HCT116 (cell line): ENCODE measurements at places on chromosomes 6 and 20. TPM values are rescaled to one million over a fixed set of nuclear protein-coding genes. Genes with fewer than 3 reads are reported as not detected.

DNA sequence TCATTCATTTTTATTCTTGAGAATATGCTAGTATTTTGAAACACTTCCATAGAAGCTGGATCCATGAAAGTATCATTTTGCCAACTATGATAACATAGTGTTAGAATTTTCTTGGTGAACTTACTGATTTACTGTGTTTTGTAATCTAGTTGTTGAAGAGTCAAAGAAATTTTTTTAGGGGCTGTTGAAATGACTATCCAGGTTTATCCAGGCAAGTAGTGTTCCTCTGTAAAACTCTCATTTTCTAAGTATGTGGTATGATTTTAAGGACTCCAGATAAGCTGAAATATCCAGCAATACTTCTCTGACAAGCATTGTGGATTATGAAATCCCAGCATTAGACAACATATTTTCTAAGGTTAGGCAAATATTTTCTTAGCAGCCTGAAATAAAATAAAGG lies 95.9 kb downstream of the GRIK2 start:
- no peak for DNase-seq

- no peak for DNase-seq
These were observed 54.7 kb upstream of the SAYSD1 start for GRCh38 chr6:39169448-39170344.

DNA sequence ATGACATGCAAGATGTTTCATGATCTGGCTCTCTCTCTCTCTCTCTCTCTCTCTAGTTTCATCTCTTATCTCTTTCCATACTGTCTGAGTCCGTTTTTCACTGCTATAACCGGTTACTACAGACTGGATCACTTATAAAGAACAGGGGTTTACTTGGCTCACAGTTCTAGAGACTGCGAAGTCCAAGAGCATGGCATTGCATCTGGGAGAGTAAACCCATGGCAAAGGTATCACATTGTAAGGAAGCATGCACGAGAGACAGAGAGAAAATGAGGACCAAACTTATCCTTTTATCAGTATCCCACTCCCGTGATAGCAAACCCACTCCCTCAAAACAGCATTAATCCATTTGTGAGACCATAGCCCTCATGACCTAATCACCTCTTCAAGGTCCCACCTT lies 7.2 kb upstream of the AGPAT4 start:
- DNase-seq: no peak

GRCh38 chr20:53344891-53345290 lies 248.7 kb downstream of the ZNF217 start:
- no peak for DNase-seq

- DNase-seq: no peak
These were observed 316.4 kb downstream of the RNF144B start for GRCh38 chr6:18703546-18703945.

DNA sequence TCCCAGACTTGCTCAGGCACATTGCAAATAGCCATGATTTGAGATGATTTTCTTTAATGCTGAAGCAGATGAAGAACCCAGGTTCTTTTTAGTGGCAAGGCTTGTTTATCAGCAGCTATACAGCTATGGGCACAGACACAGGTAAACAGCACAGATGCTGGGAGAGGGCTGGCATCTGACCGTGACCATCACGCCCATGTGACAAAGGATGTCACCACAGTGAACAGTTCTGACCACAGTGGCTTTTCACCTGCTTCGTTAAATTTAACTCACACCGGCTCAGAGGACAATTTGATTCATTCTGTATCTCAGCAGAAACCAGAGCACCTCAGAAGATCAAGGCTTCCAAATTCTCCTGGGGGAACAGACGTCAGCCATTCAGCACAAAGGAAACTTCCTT lies 142.6 kb downstream of the CDH26 start:
- no peak for DNase-seq

DNA sequence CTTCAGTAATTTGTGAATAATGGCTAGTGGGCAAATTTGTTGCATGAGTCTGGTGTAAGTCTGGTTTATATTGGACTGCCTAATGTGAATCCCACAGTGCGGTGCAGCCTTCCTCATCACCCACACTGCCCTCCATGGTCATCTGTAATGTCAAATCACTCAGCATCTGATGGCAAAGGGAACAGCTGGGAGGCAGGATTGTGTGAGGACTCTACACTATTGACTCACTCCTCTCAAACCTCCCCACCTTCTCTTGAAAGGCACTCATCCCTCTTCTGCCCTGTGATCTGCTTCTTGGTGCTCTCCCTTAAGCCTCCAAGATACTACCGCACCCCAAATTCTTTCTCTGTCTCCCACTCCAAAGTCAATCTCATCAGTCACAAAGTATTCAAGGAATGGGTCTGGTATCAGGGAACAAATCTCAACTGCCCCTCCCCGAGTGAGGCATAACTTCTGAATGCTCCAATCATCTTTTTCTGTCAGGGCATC lies 146.0 kb upstream of the BEND6 start:
- DNase-seq: no peak

DNA sequence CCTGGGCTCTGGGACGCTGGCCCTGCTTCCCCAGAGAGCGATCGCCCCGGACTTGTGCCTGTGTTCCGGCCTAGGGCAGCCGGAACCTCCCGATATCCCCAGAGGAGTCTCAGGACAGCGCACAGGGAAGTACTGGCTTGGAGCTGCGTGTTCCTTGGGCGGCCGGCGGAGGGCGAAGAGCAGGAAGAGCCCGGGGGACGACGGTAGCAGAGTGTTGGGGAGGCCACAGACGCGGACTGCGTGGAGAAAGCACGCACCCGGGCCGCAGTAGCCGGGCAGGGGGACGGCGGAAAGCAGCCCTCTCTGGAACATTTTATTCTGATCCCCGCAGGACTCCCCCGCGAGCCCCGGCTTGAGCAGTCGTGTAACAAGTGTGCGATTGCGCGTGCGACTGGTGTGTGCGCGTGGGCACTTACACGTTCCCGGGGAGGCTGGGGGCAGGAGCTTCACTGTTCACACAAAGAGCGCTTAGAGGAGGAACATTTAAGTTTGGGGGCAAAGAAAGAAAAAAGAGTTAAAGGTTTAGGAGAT lies 36.1 kb downstream of the NCR2 start:
- no peak for DNase-seq

DNA sequence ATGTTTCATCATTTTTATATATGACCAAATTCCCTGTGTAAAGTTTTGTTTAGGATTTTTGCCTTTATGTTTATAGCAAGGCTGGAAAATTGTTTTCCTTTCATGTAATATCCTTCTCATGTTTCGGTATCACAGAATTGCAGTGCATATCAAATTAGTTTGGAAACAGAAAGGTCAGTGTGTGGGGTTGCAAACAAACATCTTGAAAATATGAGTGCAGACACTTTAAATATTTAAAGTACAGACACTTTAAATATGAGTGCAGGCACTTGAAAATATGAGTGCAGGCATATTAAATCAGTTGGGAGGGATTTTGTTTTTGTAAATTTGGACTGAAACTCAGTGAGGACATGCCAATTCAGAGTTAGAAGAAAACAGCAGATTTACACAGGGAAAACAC lies 6.5 kb downstream of the SLPI start:
- no peak for DNase-seq

DNA sequence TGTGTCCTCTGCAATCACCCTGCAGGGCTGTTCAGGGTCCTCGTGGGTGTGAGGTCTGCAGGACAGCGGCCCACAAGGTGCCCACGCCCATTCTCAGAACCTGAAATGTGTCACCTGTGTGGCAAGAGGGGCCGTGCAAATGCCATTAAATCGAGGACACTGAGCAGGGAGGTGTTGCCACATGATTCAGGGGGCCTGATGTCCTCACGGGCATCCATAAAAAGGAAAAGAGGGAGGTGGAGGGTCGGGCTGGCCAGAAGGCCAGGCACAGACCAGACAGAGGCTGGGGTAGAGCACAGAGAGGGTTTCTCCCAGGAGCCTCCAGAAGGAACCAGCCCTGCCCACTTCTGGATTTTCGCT lies 239.6 kb downstream of the ERMARD start:
- DNase-seq: no peak

- no peak for DNase-seq
These were observed 14.1 kb downstream of the TGIF2 start for GRCh38 chr20:36587388-36588070.

SLC29A1 gene
- 67.6 TPM for total RNA-seq

STX11 gene
- 0.69 TPM for total RNA-seq

ZCCHC3 gene
- total RNA-seq: 19.3 TPM

ASIP gene
- total RNA-seq: not detected

TMEM200A gene
- 22.9 TPM for total RNA-seq

ZNF391 gene
- total RNA-seq: 1.1 TPM

NELFE gene
- 68.3 TPM for total RNA-seq

GSTA2 gene
- not detected for total RNA-seq

TCP11 gene
- not detected for total RNA-seq

SLC17A9 gene
- total RNA-seq: 37.6 TPM
